Amygdala (tissue), 56 donors: ENCODE measurements at places on chromosomes 16 and 17.

DNA sequence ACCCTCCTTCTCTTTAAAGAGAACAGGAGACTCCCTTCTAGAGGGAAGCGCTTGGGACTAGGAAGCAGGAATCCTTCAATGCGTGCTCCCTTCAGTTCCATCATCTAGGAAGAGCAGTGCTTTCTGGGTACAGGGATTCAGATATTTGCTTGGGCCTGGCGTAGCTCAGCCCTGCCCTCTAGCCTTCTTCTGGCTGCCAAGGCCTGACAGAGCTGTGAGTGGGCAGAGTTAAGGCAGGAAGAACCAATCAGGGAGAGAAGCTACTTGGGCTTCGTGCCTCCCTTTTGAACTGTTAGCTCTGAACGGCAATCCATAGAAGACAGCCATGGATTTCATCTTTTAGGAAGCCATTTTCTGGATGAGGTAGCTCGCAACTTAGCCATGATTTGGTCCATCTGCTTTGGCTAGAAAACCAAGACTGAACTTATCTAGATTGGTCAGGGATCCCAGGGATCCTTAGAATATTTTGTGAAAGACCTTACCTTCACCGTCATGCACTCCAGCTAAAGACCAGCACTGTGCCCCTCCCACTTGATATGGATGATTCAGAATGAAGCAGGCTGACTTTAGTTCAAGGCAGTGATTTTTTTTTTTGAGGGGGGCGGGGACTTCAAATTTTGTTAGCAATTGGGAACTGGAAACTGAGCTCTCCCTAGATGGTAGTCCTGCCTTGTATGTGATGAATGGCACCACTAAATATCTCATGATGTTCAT is 2.5 kb upstream of the CORO6 start:
- DNase-seq, result peak; percentile 65

DNA sequence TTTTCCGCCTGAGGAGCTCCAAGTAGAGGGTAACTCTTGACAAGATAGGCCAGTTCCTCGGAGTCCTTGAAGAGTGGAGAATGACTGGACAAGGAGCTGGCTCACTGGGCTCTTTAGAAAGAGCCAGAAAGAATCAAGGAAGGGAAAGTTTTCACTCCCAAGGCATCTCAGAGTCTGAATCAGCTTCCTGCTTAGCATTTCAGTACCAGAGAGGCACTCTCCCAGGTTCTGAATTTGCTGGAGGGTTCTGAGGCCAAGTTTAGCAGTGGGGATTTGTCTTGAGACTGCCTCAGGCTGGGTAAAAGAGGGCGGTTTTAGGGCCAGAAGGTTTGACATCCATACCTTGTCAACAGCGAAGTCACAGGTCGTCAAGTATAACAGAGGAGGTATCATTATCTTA is 25.5 kb downstream of the GP2 start:
- DNase-seq, result no peak

DNA sequence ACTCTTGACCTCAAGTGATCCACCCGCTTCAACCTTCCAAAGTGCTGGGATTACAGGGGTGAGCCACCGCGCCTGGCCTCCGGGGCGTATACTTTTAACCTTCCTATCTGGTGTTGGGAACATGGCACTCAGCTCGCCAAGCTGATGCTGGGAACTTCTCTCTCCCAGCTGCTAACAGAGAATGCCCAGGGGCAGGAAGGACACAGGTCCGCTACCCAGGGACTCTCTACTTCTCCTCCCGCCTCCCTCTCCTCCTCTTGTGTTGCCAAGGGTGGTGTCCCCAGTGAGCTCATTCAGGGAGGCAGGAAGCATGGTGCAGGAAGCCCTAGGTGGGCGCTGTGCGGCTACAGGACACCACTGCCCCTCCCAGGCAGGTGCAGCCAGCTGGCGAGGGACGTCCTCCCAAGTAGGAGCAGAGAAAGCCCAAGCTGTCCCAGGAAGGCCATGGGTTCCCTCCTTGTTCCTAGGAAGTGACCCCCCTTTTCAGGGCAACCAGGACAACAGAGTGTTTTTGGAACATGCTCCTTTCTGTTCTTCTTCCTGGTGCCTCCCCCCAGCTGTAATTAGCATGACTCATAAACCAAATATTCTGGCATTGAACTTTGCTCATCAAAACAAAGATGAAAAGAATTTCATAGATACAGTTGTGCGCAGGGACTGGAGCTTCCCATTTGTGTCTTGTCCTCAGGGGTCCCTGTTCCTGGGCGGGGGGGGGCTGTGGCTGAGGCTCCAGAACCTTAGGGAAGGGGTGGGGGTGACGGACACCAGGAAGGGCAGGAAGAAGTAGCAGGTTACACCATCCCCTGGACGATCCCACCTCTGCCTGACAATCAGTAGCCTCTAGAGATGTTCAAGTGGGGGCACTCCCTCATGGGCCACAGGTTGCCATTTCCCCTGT is 2.7 kb downstream of the C1QTNF1 start:
- DNase-seq, result no peak

- no peak for DNase-seq
Measured at GRCh38 chr17:76434870-76435269, 18.1 kb downstream of the UBE2O start.

DNA sequence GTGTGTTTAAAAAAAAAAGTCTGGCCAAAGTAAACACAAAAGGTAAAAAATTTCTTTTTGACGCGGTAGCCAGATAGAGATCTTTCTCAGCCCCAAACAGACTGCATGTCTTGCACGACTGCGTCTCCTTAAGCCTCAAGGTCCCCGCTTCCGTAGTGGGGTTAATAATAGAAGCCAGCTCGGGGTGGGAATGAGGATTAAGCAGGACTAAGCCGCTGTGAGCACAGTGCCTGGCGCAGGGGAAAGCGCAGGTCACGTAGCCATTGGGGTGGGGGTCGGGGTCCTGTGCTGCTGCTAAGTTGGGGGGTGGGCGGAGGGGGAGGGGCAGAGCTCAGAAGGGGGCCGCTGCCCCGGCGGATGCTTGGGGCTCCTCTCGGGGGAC is 521 bp downstream of the GGA2 start:
- DNase-seq, result no peak

DNA sequence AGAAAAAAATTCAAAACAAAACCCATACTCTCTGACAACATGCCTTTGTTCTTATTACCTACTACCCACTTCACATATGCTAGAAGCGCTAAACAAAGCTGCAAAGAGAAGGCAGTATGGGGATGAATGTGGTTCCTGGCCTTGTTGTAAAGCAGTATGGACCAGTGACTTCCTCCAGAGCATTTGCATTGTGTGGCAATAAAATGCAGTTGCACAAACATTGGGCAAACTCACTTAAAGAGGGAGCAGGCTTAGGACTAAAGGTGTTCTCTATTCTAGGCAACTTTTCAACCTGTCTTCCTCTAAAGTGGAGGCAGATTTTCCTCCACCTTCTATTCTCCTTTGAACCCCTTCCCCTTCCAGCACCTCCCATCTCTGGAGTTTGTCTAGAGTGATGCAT is 17.1 kb downstream of the TMIGD1 start:
- no peak for DNase-seq

- no peak for DNase-seq
Measured at GRCh38 chr16:14420721-14421488, 209.2 kb downstream of the PARN start.

- peak; percentile 64 for DNase-seq
Measured at GRCh38 chr17:39401412-39402243, at the start of gene FBXL20. Gene FBXL20, minus strand, starts transcription at chr17:39401626. Its CDS starts 224 bp downstream, at chr17:39401402.

DNA sequence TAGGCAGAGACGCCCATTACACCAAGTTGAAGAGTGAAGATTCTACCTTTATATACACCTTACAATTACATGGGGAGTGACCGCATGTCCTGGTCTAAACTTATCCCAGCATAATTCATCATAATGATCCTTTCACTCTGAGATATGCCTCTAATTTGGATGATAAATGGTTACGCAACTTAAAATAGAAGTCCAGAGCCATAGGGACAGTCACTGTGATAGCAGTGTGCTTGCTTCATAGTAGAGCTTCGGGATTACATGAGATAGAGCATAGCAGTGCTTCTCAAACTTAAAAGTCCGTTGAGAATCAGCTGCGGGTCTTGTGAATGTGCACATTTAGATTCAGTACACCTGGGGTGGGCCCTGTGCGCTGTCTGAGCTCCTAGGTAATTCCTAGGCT is 16.9 kb downstream of the USP10 start:
- no peak for DNase-seq

GRCh38 chr17:42163696-42164407 is 9.1 kb upstream of the RAB5C start:
- no peak for DNase-seq

GRCh38 chr17:48592577-48592976 is 1.0 kb downstream of the HOXB5 start:
- DNase-seq, result no peak

GRCh38 chr17:49438436-49439278 is 24.0 kb upstream of the PHB1 start:
- no peak for DNase-seq

DNA sequence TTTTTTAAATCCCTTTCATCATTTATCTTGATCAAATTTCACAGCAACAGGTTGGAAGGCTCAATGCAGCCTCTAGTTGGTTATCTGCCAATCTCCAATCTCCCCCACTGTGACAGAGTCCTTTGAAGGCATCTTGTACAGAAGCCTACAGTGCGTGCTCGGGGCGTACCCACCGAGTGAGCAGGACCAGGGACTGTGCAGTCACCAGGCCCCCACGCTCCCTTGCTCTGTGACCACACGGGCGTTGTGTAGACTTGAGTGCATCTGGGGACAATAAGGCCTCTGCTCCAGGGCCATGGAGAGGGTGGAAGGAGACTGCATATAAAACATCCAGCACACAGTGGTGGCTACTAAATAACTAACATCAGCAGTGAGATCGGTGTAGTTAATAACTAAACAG is 63.4 kb downstream of the GTF3C1 start:
- no peak for DNase-seq

DNA sequence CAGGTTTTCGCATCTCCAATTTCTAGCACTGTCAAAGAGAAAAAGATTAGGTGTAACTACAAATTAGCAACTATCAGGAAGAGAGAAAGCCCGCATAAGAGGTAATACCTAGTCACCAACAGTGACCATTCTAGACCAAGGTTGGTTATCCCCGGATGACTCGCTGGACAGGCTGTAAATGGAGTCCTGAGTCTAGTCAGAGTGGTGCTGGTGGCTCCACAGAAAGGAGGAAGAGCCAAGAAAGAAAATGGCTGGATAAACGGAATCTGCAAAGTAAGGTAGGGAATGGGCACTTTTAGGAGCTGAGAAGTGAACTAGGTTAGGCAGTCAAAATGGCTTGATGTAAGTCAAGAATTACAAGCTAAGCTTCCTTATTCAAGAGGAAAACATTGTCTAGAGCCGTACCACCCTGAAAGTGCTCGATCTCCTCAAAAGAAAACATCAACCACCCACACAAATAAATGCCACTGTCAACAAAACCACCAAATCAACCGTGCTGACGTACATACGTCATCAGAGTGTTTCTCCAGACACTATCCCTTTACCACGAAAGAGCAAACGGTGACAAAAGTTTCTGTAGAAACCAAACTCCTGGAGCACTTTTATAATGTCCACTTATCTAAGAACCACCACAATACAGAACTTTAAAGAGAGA is 2.2 kb downstream of the GSPT1 start:
- DNase-seq, result no peak

DNA sequence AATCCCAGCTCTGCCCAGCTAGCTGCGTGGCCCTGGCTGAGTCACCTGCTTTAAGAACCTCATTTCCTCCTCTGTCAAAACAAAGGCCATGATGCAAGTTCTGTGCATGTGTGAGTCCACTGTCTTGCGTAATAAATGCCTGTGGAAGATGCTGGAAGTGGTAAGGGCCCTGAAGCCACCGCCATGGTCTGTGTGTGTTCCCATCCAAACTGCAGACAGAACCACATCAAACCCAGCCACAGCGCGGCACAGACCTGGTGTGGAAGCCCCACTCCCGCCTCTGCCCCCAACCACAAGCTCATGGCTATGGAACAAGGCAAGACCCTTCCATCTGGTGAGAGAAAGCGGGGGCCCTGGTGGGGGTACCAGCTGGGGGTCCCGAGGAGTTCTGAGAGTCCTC is 26.0 kb downstream of the NECAB2 start:
- no peak for DNase-seq
